Smooth muscle cell of the brain vasculature (primary cell): ENCODE measurements at places on chromosomes 3 and 15.

DNA sequence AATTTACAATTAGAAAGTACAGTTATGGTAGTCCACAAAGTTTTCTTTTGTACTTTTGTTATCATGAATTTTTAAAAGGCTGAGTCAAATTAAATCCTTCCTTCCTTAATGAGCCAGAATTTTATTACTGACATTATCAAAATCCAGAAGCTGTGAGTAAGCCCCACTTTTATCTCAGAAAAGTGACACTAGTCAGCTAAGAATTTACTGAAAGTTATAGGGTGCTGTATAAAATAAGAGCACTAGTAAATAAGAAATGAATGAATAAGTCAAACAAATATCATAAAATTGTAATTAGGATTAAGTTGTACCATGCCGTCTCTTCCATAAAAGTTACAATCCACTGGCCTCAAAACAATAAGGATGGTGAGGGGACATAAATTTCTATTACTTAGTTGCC lies 15.3 kb downstream of the PLOD2 start:
- DNase-seq: no peak

GRCh38 chr3:60746043-60746638 lies 505.1 kb downstream of the FHIT start:
- no peak for DNase-seq

GRCh38 chr3:50675179-50676030 lies 678 bp downstream of the DOCK3 start:
- DNase-seq: no peak

GRCh38 chr3:64943866-64944265 lies 256.1 kb upstream of the ADAMTS9 start:
- DNase-seq: no peak

- no peak for DNase-seq
Measured at GRCh38 chr3:139354661-139355060, 10.8 kb downstream of the MRPS22 start.

DNA sequence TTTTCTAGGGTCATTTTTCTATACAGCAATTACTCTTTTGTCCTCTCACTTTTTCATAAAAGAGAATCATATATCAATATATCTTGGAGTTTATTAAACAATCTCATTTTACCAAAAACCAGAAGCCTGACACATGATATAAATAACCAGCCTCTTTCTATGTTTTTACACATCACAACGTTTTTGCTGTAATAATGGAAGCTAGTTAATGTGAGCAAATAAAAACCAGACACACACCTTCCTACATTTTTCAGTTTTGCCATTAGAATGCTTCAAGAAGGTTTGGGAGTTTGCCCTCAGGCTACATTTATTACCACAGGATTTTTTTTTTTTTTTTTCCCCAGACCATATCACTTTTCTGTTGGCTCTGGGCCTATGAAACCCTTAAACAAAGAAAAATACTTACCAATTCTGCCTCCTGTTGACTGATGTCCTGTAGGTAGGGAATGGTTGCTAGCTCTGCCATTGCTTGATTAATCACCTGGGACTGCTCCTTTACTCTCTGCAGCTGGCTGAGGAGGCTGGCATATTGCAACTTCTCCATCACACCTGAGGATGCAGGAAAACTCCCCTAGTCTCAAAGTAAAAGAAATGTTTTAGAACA lies 165.5 kb downstream of the ECT2 start:
- DNase-seq: no peak
